ENCODE measurements at places on chromosomes 2 and 18.
A peak's percentile ranks its signal among the peaks of the same experiment; 100 is the strongest.

- no peak for DNase-seq
Measured at GRCh38 chr2:30193104-30193681, 38.1 kb upstream of the LBH start.

- no peak for DNase-seq
Measured at GRCh38 chr2:197452754-197453122, 614 bp upstream of the COQ10B start.

- no peak for DNase-seq
Measured at GRCh38 chr18:51569153-51569552, 371.7 kb upstream of the MEX3C start.

DNA sequence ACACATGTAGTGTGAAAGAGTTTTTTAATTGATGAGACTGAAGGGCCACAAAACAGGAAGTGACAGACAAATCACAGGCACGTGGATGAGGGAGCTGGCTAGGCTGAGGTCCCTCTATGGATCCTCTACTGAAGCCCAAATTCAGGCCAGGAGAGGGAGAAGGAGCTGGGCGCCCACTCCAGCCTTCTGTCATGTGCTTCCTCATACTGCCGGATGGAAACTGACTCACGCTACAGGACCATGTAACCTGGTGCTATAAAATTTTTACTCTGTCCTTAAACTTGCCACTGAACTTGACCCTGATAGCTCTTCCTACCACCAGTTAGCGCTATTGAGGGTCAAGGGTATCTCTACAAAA, 31.3 kb downstream of the PSTPIP2 start:
- DNase-seq, result no peak

GRCh38 chr18:9898792-9899549, 13.2 kb downstream of the TXNDC2 start:
- DNase-seq, result no peak

- DNase-seq, result no peak
Measured at GRCh38 chr2:126586317-126586716, 69.6 kb upstream of the GYPC start.

GRCh38 chr2:72341639-72342038, 194.0 kb upstream of the CYP26B1 start:
- DNase-seq, result no peak

- no peak for DNase-seq
Measured at GRCh38 chr18:25735459-25735858, 355.0 kb downstream of the SS18 start.

DNA sequence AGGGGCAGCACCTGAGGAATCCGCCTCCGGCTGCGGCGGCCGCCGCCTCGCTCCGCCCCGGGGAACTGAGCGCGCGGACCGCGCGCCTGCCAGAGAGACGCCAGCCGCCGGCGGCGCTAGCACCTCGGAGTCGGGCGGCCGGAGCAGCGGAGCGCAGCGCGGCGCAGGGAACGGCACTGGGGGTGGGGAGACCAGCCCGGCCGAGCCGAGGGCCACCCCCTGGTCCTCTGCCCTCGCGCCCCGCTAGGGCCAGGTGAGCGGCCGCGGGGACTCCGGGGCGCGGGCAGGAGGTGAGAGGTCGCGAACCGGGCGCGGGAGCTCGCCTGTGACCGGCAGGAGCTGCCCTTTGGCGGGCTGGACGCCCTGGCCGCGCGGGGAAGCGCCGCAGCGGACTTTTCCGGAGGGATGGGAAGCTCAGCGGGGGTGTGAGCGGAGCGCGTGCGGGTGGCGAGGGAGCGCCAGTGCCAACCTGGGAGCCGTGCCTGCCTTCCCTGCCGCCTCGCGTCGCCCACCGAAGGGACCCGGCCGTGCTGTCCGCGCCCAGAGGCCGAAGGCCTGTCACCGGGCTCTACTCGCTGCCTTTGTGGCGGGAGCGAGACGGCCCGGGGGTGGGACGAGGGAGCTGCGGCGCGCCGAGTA, at the start of gene GREB1L:
TSS of gene GREB1L (plus strand) at position 92 of the 639 bp plus-strand sequence. CDS start 141,287 bp downstream, outside the sequence.
- no peak for DNase-seq

GRCh38 chr18:36330435-36331052, 33.0 kb downstream of the FHOD3 start:
- no peak for DNase-seq

GRCh38 chr2:188599140-188599539, 307.5 kb downstream of the GULP1 start:
- DNase-seq, result no peak

DNA sequence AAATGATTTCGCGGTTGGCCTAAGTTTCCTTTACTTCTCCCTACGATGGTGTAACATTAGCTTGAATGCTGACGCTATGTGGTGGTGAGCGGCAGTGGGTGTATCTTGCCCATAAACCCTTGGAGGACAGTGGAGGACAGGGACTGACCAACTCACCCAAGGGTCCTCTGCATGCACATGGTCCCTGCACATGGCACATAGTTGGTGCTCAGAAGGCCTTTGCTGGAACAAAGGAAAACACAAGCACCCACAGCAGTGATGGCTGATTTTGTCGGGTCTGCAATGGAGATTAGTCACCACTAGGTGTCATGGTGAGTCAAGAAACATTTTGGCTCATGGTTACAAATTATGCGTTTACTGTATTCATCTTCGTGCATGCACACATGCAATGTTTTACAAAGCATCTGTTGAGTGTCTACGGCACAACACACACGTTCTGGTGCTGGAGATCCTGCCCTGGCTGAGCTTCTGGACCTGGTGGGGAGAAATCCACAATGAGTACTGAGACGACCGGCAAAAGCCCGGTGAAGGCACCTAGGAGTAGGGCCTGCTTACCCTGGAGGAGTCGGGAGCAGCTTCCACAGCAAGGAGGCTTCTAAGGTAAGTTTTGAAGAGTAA, 44.0 kb downstream of the PDCL3 start:
- peak; percentile 29 for DNase-seq

DNA sequence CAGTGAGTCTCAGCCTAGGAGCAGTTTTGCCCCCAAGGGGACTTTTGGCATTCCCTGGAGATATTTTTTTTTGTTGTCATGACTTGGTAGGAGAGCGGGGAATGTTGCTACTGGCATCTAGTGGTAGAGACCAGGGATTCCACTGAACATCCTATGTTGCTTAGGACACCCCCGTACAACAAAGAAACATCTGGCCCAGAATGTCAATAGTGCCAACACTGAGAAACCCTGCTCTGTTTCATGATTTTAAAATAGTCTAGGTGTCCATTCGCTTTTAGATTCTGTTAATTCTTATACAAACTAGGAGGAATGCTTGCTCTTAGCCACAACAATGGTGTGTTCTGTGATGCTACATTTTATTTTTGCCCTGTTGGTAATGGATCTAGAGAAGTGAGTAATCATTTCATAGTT, 225.8 kb upstream of the SIX3 start:
- no peak for DNase-seq

GRCh38 chr18:4125224-4125623, 329.9 kb downstream of the DLGAP1 start:
- DNase-seq, result peak; percentile 21
